Activated CD4-positive, alpha-beta T cell treated with anti-CD3 and anti-CD28 coated beads for 48 hours (primary cell): ENCODE measurements at places on chromosomes 16 and 17.

- no peak for DNase-seq
Observed at GRCh38 chr17:7355053-7355452, at the start of gene TMEM95. Gene TMEM95, plus strand, starts transcription at chr17:7355156. Its CDS starts 49 bp downstream, at chr17:7355205.

- no peak for DNase-seq
Observed at GRCh38 chr17:8375738-8376259, 705 bp downstream of the KRABD2 start.

- DNase-seq, result no peak
Observed at GRCh38 chr17:19494961-19495806, 38.5 kb upstream of the SLC47A1 start.

DNA sequence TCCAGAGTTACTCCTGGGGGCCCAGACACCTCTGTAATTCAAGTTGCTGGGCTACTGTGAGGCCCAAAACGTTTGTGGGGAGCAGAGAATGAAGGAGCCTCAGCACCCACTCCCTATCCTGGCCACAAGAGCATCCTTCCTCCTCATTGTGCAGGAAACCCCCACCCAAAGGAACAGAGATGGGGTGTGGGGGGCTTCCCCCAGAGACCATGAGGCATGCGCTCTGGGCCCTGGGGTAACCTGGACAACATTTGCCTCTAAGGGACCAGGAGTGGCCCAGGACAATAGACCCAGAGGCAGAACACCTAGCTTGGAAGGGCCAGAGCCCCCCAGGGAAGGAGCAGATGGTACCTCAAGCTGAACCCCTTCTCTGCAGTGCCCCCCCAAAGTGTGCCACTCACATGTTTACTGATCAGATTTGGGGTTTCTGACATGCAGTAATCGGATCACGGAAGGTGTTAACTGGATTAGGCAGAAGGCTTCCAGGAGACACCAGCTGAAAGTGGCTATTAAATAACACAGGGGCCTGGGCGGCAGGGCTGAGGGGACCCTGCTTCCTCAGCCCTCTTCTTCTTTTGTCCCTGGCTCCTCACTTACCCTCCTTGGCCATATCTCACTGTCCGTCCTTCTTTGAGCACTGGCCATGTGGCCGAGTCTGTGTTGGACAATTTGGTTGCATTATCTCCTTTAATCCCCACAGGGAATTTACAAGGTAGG is 50.8 kb downstream of the SDK2 start:
- no peak for DNase-seq

- DNase-seq, result no peak
Observed at GRCh38 chr17:65851965-65852736, 290.7 kb upstream of the AXIN2 start.

GRCh38 chr16:64269756-64270155 is 852.1 kb downstream of the CDH11 start:
- DNase-seq, result no peak

DNA sequence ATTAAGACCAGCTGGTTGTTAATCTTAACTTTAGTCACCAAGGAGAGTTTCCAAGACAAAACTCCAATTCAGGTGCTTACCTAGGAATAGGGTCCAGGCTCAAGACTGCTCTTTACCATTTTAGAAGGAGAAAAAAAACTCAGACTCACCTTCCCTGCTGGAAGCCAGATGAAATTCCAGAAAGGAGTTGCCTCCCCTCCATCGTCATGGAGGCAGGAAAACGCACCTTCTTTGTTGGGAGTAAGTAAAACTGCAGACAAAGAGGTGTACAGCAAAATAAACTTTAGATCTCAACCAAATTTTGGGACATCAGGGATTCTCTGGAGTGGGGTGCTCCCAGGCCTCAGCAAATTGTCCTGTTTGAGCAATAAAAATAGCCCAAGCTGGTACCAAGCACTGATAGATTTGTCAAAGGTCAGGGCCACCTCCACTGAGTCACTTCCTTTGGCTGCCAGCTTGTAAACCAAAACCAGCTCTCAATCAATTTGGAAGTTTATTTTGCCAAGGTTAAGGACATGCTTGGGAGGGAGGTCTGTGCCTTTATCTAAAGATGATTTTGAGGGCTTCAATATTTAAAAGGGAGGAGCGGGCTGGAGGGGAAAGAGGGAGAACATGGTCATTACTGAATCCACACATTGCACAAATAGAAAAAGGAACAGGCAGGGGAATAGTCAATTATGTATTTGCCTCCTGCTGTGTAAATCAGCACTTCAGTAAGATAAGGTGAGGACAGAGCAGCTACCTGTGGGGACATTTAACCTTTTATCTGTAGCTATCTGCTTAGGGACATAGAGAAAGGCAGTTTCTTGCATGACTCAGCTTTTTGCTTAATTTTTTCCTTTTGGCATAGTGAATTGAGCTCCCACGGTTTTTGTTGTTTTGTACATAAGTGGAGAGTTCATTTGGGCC is 1.5 kb upstream of the ALDH3A2 start:
- DNase-seq, result peak; percentile 6

DNA sequence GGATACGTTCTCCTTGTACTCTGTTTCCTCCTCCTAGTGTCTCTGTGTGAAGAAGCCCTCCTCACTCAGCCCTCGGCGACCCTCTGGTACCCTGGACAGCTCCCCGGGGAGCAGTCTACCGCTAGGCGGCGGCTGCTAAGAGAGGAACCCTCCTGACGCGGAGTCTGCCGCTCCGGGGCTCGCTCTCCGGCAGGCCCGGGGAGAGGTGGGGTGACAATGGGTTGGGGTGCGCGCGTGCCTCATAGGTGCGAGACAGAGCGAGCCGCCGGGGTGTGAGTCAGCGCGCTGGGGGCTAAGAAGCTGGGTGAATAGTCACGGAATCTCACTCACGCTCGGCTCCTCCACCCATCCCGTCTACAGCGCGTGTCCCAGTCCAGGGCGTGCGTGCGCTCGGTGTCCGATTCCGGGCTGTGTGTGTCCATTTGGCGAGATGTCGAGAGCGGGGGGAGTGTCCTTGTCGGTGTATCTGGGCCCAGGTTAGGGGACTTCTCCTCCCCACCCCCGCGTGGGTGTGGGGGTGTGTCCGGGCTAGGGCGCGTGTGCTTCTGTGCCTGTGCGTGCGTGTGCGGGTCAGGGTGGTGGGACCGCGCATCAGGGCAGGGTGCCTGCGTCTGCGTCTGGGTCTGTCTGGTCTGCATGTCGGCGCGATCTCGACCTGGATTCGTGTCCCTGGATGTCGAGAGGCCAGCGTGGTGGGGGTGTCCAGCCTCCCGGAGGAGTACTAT is 577 bp upstream of the HS3ST2 start:
- peak; percentile 63 for DNase-seq
